ENCODE measurements at places on chromosomes 4 and X. TPM values are rescaled to one million over a fixed set of nuclear protein-coding genes. Genes with fewer than 3 reads are reported as not detected.

The HELT gene
- total RNA-seq: not detected

- no peak for DNase-seq
Measured at GRCh38 chrX:66633541-66633940, 5.3 kb downstream of the EDA2R start.

The DRD5 gene
- total RNA-seq: 2.5 TPM

DNA sequence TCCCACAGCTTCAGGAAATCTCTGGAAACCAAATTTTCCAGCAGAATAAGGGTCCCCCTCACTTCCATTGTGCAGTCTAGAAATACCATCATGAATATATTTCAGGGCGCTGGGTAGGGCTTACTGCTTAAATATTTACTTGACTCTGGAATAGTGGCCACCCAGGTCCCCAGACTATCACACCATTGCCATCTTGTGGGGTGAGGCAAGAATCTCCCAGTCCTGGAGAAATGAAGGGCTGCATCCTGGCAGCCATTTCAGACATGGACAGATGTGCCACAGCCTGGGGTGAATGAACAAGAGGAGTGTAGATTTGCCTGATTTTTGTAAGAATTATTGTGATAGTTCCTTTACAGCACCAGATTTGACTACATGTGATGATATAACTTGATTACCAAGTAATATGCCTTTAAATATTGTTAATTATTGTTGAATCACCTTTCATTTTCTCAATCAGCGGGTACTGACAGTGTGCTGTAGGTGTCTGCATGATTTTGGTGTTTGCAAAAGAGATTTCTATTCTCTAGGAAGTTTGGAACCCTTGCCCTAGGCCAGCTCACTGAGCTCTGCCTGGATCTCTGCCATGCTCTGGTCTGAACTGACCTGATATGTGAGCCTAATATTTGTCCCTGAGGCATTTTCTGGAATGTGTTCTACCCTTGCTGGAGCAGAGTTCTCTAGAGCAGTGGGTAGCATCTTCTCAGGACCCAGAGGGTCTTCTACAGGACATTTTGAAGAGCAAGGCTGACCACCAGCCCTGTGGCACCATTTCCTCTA, 183.4 kb downstream of the KIT start:
- DNase-seq: no peak

- DNase-seq: no peak
Measured at GRCh38 chr4:119873132-119873531, 193.5 kb downstream of the MAD2L1 start.

DNA sequence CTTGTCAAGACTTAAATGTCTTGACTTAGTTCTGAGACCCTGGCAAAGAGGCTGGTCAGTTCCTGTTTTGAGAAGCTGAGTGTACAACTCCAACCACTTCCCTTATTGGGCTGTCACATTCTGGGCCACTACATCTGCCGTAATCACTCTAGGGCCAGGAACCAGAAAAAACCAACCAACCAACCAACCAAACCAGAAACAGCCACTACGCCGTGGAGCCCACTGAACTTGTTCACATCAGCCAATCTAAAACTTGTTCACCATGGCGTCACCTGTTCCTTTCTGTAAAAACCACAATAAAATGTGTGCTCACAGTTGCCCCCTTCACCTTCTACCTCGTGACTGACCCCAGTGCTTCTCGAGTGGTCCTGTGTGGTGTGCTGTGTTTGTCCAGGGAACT, 107.3 kb downstream of the JADE1 start:
- no peak for DNase-seq

The APOO gene
- 89.0 TPM for total RNA-seq

DNA sequence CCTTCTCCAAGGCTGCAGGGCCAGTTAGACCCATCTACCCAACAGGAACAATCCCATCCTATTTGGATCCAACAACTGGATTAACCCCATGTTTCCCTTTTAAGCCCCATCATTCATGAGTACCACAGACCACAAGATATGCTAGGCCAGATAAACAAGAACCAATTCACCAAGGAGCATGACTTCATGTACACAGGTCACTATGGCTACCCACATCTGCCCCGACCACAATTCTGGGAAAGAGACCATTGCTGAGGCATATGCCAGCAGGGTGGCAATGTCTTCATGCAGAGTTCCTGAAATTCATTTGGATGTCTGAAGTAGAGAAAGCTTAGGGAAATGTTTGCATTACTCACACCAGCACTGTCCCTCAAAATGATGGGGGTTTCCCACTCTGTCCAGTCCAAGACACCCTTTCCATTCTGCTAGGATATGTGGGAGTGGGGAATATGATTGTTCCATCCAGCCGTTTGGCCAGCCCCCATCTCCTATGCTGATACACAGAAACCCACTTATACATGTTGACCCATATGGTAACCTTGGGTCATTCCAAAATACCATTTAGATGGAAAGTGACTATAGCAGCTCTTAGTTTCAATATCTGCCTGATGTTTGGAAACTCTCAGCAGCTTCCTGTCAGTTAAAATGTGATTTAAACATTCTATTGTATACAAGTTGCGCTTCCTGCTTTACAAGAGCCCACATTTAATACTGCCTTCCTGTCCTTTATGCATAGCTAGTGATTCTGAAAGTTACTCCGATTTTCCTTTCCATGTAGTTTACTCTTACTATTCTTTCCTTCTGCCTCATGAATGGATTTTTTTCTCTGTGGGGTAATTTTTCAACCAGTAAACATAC, 129.0 kb downstream of the AMMECR1 start:
- no peak for DNase-seq

The ZNF157 gene
- total RNA-seq: 3.2 TPM

- DNase-seq: no peak
Measured at GRCh38 chr4:184649971-184650855, 675 bp downstream of the PRIMPOL start.

DNA sequence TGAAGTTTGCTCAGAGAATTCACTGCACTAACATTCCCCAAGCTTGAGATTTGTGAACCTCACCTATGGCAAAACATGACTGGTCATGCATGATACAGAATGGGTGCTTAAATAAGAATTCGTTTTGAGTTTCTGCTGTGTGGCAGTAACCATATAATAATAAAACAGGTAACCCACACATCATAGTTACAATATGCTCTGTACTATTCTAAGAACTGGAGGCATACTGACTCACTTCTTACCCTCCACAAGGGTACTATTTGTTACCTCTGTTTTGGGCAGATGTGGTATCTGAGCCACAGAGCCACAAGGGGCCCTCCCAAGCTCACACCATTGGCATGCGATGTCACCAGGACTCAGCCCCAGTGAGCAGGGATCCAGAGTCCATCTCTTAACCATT, 17.6 kb downstream of the SLC2A9 start:
- DNase-seq: no peak

The FRMD7 gene
- not detected for total RNA-seq
